Activated T-cell treated with anti-CD3 and anti-CD28 coated beads for 24 hours (primary cell): ENCODE measurements at places on chromosomes 12 and 14.
A peak's percentile ranks its signal among the peaks of the same experiment; 100 is the strongest.

- no peak for DNase-seq
Observed at GRCh38 chr12:13099066-13099843, 4.2 kb downstream of the GSG1 start.

GRCh38 chr14:103872481-103873113 lies 25.2 kb upstream of the PPP1R13B start:
- DNase-seq = no peak

GRCh38 chr12:42126963-42127362 lies 17.7 kb downstream of the GXYLT1 start:
- no peak for DNase-seq

DNA sequence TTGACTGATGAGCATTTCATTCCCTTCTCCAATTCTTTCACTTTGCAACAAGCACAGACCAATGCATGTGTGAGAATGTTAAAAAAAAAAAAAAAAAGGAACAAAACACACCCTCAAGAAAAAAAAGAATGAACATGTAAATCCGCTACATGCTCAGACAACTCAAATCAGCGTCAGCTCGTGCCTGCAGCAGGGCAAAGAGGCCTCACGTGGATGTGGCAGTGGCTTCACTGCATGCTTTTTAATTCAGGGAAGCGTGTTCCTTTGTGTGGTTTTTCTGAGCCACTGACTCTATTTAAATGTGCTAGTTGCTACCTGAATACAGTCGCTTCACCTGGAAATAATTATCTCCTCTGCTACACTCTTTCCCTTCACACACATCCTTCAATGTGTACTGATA lies 55.1 kb downstream of the PPP1R36 start:
- DNase-seq = no peak

DNA sequence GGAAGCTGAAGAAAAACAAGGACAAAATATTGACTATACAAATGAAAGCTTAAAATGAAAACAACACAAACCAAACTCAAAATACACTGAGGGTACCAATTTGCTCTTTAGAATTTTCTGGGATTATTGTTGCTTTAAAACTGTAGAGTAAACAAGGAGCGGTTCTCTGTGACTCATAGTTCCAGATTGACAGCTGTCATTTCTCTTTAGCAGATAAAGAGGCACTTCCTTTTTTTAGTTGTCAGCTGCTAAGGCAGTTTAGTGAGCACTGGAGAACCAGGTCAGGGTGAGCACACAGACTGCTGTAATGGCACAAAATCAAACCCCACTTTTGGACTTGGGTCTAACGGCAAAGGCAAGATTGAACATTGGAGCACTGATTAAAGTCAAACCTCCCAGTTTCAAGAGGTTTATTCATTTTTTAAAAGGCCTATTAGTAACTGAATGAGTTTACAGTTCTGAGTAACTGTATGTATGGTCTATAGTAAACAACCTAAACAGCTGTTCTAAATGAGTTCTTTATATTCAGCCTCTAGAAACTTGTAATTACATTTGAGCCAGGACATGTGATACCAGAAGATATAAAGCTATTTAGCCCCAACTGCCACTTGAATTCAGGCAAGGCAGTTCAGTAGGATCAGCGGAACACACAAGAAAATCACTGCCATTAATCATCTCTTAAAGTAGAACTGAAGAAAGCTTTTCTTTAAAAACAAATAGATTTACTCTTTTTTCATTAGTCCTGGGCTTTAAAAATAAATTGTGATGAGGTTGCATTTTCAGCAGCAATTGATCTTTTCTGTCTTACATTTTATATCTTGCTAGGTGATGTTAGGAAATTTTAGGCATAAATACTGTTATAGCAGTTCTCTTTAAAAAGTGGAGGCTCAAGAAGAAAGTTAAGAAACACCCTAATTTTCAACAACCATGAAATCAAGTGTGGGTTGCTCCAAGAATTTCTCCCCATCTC lies 71.7 kb upstream of the PRICKLE1 start:
- no peak for DNase-seq

DNA sequence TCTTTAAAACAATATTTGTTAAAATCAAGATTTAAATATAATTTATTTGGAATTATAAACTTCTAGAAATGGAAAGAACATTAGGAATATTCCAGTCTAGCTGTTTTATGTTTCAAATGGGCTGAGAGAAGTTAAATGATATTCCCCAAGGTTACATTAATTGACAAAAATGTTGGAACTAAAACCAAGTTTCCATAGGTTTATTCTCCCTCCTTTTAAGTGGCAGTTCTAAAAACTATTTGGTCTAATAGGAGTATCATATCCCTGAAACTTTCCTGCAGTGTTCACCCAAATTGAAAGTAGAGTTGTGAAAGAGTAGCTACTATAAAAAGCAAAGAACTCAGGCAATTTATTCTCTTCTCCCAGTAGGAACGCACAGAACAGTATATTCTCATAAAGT lies 1185.5 kb downstream of the LRFN5 start:
- no peak for DNase-seq

DNA sequence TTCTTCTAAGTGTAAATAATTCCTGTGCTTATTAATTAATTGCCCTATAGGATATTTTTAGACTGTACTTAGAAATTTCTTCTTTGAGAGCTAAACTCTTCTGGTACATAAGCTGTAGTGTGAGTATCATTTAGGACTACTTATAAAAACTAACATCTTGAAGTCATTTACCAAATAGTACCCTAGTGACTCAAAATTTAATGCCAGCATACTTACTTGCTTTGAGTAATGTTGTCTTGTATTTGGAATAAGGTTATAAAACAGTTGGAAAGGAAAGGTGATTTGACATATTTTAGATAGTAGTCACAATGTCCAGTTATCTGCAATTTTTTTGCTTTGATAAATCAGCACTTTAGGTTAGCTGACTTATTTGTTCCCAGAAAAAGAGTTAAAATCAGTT lies 39.1 kb downstream of the SPATA7 start:
- DNase-seq = no peak

DNA sequence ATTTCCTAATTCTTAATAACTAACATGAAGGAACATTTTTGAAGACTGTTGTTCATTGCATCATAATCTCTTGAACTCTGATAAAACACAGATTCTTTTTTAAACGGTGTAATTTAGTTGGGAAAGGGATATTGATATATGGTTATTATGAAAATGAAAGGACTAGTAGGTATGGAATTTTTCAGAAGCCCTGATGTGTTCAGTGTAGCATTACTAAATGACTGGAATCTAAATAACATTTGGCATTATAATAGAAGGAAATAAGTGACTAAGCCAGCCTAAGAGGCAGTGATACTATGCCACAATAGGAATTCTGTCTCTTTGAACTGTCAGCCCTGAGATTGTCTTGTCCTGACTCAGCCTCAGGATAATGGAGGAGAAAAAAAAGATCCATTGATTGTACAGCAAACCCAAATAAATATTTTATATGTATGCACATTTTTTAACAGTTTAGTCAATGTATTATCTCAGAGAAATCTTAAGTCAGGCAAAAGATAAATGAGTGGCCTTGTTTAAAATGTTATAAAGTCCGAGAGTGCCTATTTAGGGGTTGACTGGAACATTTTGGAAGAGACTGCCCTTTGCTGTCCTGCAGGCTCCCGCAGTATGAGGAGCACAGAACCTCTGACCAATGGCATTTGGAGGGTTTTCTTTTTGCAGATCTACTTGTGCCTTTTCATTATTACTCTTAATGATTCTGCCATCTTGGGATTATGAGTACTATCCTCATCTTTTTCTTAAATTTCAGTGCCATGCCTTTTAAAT lies 271.2 kb downstream of the EGLN3 start:
- DNase-seq = no peak

GRCh38 chr12:91852634-91853033 lies 293.0 kb downstream of the BTG1 start:
- no peak for DNase-seq

DNA sequence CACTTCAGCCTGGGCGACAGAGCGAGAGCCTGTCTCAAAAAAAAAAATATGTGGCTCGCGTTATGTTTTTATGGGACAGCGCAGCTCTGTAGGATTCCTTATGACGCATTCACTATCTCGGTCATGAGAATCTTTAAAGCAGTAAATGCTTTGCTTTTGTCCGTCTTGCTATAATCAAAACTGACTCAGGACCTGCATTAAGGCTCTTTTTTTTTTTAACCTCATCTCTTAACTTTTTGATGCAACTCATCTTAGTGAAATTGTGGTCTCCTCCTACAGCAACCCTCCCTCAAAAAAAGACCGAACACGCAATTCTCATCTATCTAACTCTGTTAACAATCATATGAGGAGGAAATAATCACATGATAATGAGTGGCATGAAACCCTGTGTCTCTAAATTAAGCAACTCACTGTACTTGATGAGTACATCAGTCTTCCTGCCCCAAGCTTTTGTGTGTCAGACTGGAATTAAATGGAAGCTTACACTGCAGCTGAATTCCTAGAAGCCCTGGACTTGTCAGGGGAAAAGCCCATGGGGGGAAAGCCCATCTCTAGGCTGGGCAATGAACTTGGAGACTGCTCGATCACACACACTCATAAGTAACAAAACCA lies 4.3 kb downstream of the P2RX4 start:
- peak; percentile 28 for DNase-seq

DNA sequence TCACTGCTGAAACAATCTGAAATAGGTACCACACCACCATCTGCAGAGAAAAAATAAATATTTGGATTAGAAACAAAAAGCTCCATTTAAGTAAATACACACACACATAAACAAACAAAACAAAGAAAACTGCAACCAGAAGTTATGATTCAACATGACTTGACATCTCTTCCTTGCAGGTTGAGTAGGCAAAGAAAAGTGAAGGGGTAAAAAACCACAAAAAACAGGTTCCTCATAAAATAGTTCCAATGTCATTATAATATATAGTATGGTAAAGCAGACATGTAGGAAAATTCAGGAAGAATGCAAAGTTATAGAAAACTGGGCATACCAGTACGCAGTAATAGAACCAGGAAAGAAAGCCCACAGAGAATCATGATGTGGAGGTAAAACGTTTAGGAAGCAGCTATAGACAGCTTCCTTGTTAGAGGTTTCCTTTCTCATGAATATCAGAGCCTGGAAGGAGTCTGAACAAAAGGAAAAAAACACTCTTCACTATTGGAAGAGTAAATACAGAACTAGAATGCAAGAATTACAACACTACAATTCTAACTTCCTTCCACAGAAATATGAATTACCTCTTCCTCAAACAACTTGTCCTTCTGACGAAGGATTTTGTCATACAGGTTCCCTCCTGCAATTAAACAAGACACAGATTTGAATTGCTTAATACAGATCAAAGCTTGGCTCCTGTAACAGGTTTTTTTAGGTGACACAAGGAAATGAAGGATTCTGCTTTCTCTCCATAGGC lies 6.1 kb downstream of the NEK9 start:
- DNase-seq = no peak

DNA sequence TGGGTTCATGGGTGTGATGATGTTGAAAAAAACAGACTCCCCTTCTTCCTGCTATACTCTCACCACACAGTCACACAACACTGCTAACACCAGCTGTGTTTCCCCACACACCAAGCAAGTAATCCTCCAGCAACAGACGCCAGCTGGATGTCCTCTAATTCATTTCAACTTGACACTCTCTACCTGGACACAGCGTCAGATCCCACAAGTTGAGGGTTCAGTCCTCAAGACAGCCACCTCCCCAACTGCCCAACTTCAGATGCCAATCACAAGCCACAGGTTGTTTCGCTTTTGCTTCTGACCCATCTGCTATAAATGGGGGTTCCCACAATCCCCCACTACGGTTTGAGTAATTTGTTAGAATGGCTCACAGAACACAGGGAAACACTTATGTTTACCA lies 49.3 kb downstream of the TMEM30B start:
- no peak for DNase-seq

GRCh38 chr12:55392032-55392795 lies 8.1 kb upstream of the OR6C65 start:
- DNase-seq = no peak

GRCh38 chr14:104293851-104294627 lies 155.7 kb downstream of the KIF26A start:
- DNase-seq = no peak

DNA sequence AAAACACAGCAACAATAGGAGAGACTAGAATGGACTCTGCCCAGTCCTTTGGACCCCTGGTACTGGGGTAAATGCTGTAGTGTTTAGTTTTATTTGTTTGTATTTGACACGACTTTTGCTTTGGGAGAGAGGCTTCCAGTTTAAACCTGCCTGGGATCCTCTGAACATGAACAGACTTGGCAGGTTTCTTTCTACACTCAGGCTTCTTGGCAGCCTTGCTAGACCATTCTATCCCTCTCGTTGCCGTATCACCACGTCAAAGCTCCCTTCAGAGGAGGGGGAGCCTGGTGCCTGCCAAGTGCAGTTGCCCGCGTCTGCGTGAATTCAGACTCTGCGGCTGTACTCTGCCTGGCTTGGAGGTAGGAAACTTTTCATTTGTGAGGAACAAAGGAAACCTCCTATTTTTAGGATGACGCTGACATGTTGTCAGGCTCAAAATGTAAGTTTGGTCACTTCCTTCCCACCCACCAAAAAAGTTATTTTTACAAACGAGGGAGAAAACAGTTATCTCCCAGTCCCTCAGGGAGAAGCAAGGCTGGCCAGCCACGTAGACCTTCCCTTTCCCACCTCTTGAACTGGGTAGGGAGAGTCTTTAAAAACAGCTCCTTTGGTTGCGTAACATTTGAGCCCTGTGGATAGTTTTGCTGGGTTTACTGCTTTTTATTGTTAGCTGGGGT lies 25.9 kb downstream of the CD9 start:
- no peak for DNase-seq

GRCh38 chr12:70577283-70577634 lies 60.0 kb downstream of the PTPRB start:
- no peak for DNase-seq

DNA sequence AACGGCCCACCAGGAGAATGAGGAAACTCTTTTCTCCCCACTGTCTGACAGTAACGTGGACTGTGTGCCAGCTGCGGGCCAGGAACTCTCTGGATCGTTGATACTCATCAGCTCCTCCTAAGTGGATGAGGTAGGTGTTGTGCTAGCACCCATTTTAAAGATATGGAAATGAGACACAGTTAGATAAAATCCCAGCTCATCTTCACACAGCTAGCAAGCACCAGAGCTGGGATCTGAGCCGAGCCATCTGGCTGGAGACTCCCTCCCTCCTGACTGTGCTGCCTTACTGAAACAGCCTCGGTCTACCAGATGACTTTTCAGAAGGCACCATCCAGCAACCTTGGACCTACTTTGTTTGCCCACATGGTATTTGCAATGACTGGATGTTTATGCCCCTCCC lies 49.2 kb downstream of the TMEM132D start:
- no peak for DNase-seq

DNA sequence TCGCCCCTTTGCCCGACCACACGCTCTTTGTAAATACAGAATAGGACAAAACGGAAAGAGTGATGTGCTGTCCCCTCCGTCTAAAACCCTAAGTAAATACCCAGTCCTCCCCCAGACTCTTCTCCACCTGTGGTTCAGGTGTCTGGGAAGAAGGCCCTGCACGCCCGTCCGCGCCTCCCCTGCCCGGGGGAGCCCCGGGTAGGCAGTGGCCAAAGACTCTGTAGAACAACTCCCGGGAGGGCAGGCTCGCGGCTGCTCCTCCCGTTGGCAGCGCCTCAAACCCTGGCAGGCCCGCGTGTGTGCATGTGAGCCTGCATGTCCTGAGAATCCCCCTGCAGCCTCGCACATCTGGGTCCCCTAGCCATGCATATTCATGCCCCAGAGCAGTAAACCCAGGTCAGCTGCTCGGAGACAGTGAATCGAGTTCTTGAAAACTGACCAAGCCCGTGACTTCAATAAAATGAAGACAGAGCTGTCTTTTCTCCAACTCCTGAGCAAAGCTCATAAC lies 165.8 kb downstream of the MON2 start:
- DNase-seq = no peak

GRCh38 chr12:52837413-52837741 lies 3.3 kb upstream of the KRT79 start:
- no peak for DNase-seq

GRCh38 chr14:82035397-82035796 lies 501.7 kb upstream of the SEL1L start:
- no peak for DNase-seq
